T-cell (primary cell): ENCODE measurements at places on chromosomes 16 and 17.

GRCh38 chr17:80921159-80921558, 70.5 kb upstream of the CHMP6 start:
- no peak for DNase-seq

- peak; percentile 11 for DNase-seq
Observed at GRCh38 chr17:40659911-40660310, 5.1 kb downstream of the KRT222 start.

DNA sequence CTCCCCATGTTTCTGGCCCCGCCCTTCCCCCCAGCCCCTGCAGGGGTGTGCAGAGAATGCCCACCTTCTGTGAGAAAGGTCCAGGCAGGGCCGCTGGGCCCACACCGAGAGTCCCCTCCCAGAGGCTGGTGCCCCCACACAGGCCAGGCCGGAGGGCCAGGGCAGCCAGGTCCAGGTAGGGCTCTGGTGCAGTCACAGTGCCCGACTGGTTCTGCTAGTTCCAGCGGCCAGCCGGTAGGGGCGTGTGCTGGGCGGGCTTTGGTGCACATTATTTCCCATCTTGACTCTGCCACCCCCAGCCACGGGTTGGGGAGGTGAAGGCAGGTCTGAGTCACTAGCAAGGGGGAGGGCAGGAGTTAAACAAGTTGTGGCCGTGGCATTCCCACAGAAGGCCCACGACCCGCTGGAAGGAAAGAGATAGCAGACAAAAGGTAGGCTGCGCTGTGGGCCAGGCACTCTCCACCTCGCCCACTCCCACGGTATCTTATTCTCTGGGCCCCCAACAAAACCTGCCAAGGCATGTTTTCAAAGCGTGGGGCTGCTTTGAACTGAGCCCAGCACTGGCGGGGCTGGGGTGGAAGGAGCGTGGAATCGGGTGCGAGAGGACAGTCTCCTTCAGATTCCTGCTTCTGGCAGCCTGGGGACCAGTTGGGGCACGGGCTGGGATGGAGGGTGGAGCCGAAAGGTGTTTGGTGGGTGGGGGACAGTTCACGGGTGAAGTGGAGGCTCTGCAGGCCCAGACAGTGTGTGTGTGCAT, 1.9 kb downstream of the EPN3 start:
- no peak for DNase-seq

DNA sequence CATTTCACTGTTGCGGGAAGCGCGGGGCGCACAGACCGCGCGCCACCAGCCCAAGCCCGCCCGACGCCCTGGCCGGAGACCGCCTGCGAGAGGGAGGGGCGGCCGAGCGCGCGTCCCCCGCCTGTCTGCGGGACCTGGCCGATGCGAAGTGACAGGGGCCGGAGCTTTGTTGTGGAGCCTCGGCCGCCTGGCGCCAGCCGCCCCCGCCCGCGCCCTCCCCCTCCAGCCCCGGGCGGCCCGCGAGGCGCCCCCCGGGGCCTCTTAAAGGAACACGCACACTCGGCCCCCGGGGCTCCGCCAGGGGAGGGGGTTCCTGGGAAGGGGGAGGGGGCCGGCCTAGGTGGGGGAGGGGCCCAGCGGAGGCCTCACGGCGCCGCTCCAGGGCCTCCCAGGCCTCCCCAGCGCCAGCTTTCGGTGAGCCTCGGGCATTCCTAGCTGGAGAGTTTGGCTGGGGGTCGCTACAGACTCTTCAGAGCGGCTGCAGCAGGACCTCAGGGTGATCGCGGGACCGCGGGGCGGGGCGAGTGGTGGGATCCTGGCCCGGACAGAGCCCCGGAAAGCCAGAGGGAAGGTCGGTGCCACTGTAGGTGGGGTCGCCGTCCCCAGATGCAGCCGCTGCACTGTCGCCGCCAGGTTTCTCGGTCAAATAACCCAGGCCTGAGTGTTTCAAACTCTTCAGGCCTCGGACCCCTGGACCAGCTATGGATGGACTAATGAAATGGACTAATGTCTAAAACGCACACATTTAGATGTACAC, 2.4 kb upstream of the TBX2 start:
- DNase-seq = no peak

DNA sequence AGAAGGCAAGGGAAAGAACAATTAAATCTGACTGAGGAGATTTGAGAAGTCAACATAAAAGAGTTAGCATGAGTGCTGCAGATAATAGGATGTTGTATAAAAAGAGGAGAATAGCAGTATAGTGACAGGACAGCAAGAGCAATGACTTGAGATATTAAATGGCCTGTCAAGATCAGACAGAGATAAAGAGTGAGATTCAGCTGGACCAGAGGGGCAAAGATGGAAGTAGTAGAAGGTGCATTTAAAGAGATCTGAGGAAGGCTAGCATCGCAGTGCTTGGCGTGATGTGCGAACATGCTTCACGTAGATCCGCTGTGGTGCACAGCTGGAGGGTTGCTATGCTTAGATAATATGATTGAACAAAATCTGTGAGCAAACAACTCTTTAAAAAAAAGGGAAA, 1422.6 kb upstream of the CDH8 start:
- no peak for DNase-seq

- DNase-seq = no peak
Observed at GRCh38 chr17:17453088-17453487, 23.7 kb upstream of the MED9 start.

- DNase-seq = peak; percentile 12
Observed at GRCh38 chr16:17448640-17449638, 21.8 kb downstream of the XYLT1 start.

DNA sequence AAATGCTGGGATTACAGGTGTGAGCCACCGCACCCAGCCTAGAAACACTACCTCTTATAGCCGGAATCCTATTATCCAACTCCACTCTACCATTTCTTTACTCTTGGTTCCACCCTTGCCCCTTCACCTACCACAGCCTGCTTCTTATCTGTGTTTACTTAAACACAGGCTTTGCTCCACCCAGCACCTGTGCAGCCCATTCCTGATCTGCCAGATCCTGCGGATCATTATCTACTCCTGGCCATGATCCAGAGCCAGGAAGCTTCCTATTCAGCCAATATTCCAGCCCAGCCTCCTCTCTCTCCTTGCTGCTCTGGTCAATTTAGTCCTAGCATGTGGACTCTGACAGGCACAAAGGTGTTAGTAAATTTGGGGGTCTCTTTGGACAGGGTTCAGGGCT, 98.8 kb upstream of the MED13 start:
- no peak for DNase-seq

DNA sequence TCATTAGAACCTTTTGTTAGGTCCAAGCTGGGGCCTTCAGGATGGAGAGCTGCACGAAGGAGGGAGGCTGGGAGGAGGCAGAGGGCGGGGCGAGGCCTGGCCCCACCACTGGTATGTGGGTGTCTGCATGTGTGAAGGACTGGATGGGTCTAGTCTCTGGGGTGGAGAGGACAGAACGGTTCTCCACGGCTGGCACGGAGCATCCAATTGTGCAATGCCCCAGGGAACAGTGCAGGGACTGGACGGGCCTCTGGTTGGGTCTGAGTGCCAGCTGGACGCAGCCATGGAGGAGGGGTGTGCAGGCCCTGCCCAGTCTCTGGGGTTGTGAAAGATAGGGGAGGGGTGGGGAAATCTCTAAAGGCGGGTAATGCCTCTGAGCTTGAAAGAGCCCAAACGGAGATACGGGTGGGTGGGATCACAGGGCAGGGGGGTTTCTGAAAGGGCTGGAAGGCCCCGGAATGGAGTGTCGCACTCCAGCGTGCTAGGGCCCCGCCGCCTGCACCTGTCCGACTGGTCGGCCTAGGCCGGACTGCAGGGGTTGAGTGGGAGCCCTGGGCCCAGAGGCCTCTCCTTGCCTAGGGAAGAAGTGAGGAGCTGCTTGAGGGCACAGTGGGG, 1.6 kb downstream of the PPL start:
- no peak for DNase-seq

DNA sequence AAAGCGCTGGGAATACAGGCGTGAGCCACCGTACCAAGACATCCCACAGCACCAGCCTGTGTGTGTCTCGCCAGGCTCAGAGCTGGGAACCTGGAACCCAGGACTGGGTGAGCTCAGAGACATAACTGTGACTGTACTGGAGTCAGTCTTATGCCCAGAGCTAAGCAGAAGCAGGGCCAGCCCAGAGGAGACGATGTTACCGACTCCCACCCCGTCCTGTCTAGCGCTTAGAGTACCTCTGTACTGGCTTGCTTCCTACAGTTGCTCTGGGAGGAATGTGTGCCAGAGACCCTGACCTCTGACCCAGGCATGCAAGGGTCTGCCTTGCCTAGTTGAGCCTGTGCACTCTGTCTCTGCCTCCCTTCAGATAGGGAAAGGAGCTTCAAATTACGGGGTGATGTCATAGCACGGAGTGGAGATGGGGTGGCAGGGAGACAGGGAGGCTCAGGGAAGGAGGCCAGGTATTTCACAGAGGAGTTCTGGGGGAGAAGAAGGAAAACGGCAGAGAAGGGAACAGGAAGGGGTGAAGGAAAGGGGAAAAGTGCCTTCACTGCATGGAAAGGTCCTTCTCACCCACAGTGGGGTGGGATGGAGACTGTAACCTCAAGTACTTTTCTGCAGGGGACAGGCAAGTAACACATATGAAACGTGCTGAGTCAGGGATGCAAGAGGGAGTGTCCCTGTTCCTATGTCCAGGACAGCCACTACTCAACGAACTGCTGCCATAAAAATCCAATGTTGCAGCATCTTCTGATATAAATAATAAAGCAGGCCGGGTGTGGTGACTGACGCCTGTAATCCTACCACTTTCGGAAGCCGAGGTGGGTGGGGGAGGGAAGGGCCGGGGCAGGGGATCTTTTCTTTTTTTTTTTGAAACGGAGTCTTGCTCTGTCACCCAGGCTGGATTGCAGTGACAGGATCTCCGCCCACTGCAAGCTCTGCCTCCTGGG, 5.8 kb upstream of the ARMC5 start:
- DNase-seq = no peak

GRCh38 chr16:84959045-84959576, 52.2 kb downstream of the ZDHHC7 start:
- DNase-seq = no peak

GRCh38 chr17:39924691-39925055, 2.7 kb downstream of the ORMDL3 start:
- no peak for DNase-seq

- no peak for DNase-seq
Observed at GRCh38 chr16:67207249-67208091, 8.5 kb downstream of the ELMO3 start.

DNA sequence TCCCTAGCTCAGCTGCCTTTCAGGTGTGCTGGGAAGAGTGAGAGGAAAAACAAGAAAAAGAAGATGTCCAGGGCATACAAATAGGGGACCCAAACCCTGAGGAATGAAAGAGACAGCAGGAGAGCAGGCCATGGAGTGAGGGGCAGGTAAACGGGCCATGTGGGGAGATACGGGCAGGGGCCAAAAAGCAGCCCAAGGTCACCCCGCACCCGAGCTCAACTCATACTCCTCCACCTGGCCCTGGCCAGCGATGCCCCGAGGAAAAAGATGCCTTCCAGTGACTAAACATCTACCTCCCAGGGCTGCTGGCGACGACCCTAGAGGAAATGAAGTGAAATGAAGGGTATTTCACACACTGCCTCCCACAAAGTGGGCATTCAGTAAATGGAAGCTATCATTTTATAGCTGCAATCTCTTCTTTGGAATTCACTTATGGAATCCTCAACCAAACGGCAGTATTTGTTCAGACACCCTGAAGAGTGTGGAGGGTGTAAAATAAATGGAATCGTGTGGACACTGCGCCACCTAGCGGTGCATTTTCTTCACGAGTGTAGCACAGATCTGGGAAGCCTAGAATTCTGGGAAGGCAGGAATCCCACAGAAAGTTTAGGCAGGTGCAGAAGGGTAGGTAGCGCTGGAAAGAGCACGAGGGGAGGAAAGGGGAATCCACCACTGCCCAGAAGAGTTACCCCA, 14.9 kb downstream of the ELAC2 start:
- DNase-seq = no peak

DNA sequence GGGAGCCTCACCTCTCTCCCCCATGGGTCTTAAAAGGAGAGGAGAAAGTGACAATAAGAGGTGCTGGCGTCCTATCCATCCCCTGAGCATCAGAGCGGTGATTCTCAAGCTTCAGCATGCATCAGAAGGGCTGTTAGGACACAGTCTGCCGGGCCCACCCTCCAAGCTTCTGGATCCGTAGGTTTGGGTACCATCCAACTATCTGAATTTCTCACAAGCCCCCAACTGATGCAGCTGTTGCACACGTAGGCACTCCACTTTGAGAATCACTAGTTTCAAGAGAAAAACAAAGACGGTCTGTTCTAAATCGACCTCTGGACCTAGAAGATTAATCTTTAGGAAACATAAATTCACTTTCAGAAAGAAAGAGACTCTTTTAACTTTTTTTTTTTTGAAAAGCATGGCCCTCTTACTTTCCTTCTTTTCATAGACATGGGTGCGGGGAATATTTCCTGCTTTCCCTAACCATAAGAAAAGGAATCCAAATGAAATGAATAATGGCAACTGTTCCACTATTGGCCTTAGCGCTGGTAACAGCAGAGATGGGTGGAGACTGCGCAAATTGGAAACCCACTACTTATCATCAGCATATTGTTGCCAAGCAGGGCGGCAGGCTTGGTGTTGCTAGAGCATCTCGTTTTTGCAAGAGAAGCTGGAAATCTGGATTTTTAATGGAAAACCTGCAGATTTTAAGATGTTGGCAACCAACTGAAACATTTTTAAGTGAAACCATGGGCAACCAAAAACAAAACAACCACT, 144.4 kb downstream of the GAS7 start:
- DNase-seq = no peak

DNA sequence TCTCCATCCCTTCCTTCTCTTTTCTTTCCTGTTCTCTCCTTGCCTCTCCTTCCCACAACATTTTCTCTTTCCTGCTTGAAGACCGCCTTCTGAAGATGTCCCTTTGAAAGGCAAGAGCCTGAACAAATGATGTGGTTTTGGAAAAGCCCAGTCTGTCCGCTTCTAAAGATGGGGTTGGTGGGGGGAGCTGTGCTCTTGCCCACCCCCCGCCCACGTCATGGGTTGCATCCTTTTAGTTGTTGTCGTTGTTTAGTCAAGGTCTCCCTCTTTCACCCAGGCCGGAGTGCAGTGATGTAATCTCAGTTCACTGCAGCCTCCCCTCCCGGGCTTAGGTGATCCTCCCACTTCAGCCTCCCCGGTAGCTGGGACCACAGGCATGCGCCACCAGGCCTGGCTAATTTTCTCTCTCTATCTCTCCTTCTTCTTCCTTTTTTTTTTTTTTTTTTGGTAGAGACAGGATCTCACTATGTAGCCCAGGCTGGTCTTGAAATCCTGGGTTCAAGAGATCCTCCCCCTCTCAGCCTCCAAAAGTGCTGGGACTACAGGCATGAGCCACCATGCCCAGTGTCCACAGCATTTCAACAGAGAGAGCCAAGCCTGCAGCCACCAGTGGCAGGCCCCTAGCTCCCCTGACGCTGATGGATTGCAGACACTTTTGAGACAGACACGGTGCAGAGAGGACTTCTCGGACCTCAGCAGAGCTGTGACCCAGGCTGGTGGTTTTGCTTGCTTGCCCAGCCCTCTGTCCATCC, 26.0 kb upstream of the CIBAR2 start:
- DNase-seq = no peak

- no peak for DNase-seq
Observed at GRCh38 chr17:37067555-37068111, 118.9 kb downstream of the AATF start.

- DNase-seq = peak; percentile 38
Observed at GRCh38 chr16:75065149-75065505, 51.5 kb downstream of the LDHD start.
